Activated CD4-positive, alpha-beta memory T cell treated with anti-CD3 and anti-CD28 coated beads for 36 hours (primary cell): ENCODE measurements at places on chromosomes 16 and 17. TPM values are rescaled to one million over a fixed set of nuclear protein-coding genes. Genes with fewer than 3 reads are reported as not detected.

The TCAP gene
- total RNA-seq = 0.90 TPM

The MYO15A gene
- total RNA-seq = 1.3 TPM

The C17orf50 gene
- total RNA-seq = not detected

The KCNJ2 gene
- not detected for total RNA-seq
